ENCODE measurements at places on chromosomes 12 and 14.

DNA sequence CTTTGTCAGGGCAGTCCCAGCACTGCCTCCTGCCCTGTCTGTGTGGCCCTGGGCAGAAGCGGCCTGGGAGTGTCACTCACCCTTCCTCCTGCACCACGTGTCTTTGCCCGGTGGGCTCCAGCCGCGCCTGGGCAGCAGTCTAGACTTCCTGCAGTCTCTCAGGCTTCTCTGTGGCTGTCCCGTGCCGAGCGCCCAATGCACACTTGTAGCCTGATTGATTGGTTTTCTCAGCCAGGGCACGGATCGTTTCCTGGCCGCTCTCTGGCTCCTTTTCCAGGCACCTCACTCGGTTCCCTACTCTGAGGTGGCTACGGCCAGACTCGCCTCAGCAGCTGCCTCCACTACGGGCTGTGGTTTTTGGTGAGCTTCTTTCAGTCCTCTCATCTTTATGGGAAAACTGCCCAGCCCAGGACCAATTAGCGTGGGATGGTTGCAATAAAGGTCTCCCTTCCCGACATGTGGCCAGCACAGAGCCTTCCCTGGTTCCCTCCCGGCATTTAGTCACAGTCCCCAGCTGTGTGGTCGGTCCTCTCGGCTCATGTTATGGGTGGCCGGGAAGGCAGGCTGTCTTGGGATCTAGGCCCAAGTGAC, 133.1 kb downstream of the CACNA1C start:
- DNase-seq, result no peak

GRCh38 chr12:22538311-22538710, 6.0 kb downstream of the C2CD5 start:
- no peak for DNase-seq

DNA sequence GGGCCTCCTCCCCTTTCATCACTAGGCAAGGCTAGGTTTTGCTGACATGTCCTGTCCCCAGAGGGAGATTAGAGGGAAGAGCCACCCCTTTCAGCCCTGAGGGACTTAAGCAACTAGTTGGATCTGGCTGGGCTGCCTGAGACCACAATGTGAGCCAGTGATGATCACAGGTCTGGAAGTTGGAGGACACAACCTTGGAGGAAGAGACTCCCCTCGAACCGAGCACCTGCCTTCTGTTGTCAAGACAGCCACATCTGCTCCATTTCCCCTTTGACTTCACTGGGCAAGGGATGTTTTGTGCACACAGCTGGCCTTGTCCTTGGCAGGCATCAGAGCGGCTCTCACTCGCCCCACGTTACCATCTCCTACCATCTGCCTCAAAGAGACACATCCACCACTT, 31.4 kb downstream of the MVK start:
- DNase-seq, result no peak

GRCh38 chr12:4648104-4648500, 749 bp downstream of the AKAP3 start:
- DNase-seq, result no peak

DNA sequence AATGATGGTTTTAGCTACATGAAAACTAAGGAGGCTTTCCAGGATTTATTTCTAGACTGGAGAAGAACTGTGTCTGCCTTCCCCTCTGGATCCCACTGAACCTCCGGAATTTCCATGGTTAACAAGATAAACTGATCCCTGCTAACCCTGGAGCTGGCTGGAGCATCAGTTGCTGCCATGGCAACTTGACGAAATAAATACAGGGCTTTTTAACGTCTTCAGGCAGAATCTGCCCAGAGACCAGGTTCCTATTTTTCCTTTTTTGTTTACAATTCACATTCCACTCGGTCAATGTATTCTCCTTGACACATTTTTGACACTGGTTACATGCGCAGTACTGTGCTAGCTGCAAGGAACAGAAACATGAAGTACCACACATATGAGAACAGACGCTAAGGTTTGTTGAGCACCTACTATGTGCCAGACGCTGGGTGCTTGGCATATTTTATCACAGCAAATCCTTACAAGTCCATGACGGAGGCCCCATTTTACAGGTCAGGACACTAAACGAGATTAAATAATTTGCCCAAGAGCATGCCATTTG, 1.7 kb downstream of the C14orf132 start:
- peak; percentile 49 for DNase-seq

GRCh38 chr14:39372656-39373055, 59.6 kb downstream of the FBXO33 start:
- peak; percentile 53 for DNase-seq

DNA sequence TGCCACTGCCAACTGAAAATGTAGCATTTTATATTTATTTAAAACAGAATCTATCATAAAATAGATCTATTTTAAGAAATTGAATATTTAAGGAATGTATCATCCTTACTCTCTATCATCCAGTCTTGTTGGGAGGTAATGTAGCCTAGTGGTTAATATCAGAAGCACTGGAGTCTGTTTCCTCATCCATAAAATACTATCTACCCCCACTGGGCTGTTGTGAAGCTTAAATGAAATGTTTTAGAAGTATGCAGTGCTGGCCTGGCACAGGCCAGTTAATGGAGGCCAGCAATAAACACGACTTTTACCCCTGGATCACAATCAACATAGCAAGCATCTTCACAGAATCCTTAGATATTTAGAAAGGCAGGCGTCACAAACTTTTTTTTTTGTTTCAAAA, 188.0 kb downstream of the CAND1 start:
- DNase-seq, result no peak

DNA sequence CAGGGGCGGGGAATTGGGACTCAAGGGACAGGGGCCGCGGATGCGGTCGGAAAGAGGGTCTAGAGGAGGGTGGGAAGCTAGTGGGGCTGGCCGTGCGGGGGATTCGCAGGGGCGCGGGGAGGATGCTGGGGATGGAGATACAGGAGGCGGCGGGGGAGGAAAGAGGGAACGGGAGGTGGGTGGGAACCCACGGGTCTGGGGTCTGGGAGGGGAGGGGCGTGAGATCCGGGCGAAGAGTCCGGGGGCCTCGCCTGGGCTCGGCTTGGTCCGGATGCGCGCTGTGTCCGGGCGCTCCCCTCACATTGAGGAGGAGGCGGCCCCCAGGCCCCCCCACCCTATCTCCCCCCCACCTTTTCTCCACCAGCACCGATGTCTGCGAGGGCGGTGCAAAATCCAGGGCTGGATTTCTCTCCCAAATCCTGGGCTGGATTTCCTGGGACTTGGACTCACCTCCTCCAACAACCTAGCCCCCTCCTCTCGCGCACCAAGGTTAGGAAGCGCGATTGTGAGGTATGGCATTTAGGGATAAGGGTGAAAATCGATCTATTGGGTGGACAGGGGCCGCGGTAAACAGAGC, at the start of gene AGAP2:
AGAP2 (minus strand) TSS at position 82 of the 577 bp plus-strand sequence. CDS start 496 bp downstream, outside the sequence.
- no peak for DNase-seq

- peak; percentile 39 for DNase-seq
Observed at GRCh38 chr12:98894412-98895085, 249.5 kb downstream of the APAF1 start.

DNA sequence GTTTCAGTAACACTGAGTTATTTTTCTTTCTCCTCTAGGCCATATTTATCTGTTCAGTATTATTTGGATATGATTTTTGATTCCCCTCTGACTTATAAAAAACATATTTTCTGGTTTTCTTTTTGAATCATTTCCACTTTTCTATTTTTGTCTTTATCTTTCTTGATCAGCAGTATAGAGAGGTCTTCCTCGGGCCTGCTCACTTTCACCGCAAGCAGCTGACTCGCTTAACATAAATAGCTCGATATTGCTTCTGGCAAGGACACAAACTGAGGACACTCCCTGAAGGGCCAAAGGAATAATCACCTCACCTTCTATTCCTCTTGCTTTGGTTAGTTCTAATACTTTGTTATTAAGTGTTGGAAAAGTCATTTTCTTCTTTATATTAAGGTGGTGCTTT, 25.8 kb upstream of the TRHDE start:
- DNase-seq, result peak; percentile 44

DNA sequence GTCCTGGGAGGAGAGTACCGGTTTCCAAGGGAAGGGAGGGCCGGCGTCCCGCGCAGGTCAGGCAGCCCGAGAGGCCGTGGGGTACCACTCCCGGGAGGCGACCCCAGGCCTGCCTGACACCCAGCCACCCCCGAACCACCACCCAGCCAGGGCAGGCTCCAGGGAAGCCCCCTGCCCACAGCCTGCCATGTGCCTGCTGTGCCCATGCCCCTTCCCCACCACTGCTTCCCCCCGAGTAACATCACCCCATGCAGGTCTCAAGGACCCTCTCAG, 2.3 kb downstream of the NUDT14 start:
- DNase-seq, result no peak

- peak; percentile 53 for DNase-seq
Observed at GRCh38 chr12:76927170-76927784, 48.5 kb upstream of the CSRP2 start.
